Fibroblast of the aortic adventitia (primary cell): ENCODE measurements at places on chromosomes 1 and 21.

DNA sequence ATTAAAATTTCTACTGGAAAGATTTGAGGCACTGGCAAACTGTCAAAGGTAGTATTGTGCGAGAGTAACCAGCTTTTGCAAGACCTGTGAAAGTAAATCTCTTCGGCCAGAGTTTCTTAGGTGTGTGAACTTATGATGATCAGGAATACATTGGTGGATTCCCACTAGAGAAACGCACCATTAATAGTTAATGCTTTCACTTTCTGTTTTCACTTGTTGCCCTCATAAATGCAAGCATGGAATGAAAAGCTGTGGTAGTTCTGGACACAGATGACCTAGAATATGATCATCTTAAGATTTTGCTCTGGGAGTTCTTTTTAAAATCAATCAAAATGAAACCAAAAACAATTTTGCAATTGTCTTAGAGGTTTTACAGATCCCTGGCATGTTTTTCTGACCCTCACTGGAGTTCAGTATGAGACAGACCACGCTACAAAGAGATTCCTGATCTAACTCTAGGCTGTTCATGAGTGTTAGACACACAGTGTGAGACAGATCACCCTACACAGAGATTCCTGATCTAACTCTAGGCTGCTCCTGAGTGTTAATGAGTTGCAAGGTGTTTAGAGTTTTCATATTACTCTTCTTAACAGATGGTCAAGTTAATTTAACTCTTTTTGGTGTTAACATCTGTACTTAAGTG lies 98.8 kb downstream of the SDCCAG8 start:
- DNase-seq = peak; percentile 51

- DNase-seq = peak; percentile 29
Observed at GRCh38 chr1:187264995-187265602, 436.4 kb downstream of the PLA2G4A start.

GRCh38 chr1:161226320-161226711 lies 456 bp downstream of the TOMM40L start:
- no peak for DNase-seq

DNA sequence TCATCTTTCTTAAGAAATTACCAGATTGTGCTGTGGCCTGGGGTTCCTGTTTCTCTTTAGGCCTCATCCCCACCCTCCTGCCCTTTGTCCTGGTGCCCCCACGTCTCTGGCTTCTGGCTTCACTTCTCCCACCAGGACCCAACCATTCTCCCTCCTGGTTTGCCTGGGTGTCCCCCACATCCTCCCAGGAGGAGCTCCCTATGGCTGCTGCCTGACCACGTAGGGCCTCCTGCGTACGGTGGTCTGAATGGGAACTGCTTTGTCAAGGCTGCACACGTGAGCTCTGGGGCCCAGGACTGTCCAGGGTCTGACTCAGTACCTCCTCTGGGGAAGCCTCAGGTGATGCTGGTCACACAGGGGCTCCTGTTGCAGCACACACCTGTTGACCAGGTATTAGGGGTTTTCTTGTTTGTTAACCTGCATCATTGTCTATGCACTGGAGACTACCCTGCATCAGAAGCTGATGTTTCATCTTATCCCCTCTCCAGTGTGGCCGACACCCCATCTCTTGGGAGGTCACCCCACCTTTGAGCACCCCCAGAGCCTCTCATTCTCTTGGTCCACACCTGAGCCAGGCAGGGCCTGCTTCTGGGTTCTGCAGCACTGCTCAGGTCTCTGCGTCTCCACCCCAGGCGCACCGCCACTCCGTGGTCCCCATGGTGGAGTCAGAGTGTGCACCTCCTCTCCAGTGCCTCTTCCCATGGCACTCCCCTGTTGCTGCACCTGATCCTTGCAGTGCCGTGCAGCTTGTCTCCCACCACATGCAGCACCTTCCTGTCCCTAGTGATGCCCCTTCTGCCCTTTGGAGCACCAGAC lies 65.8 kb downstream of the S100B start:
- DNase-seq = no peak

- no peak for DNase-seq
Observed at GRCh38 chr1:2378956-2379732, 12.2 kb downstream of the MORN1 start.

DNA sequence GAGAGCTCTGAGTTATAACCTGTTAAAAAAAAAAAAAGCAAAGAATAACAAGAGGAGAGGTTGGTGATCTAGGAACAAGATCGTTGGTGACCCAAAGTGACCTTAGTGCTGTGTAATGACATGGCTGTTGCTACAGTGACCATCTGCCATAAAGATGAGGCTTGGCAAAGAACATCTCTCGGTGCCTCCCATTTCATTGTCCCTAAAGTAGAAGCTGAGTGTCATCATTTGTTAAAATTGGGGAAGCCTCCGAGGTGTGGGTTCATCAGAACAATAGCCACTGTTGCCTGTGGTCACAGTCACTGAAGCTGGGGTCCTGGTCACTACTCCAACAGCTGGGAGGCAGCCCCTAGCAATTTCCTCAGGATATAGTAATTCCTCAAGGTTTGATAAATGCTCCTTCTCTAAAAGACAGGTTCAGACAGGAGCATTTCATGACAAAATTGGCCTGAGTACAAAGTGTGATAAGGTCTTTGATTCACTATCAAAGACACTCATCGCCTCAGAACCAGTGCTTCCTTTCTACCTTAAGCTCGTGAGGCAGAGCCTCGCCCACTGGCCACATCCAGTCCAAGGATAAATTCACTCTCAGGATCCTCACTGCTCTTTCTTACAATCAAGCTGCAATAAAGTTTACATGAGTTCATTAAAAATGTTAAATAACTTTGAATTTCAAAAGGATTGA lies 81.9 kb upstream of the RGS2 start:
- DNase-seq = no peak

GRCh38 chr1:204340081-204340889 lies 19.4 kb downstream of the PLEKHA6 start:
- DNase-seq = no peak

- no peak for DNase-seq
Observed at GRCh38 chr1:202811296-202812175, 782 bp downstream of the PCAT6 start.

DNA sequence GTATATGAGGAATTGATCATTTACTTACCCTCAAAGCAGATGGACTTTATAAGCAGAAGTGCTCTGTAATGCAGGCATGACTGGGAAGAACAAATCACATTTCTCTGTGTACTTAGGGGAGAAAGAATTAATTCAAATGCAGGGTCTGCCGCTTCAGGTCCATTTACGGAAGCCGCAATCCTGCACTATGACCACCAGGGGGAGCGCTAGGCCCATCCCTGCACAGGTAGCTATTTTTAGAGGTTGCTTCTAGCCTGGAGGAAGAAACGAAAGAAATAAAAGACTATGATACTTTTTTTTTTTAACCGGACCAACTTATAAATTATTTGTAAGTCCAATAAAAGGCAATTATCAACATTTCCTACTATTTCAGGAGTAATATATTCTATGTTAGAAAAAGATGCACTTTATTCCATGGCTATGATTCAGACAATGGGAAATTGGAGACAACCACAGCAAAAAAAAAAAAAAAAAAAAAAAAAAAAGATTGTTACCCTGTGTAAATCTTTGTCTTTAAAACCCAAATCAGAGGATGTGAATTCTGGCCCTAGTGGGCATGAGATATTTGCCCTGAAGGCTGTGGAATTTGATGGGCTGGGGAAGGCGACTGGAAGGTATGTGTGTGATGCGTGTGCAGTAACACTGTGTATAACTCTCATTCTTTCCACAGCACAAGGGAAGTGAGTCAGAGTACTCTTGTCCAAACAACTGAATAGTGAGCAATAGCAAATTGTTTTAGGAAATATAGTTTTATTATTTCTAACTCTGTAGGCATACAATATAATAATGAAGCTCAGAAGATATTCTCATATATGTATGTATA lies 12.9 kb upstream of the FYB2 start:
- peak; percentile 97 for DNase-seq

- DNase-seq = no peak
Observed at GRCh38 chr1:10642403-10643080, 153.9 kb downstream of the CASZ1 start.

DNA sequence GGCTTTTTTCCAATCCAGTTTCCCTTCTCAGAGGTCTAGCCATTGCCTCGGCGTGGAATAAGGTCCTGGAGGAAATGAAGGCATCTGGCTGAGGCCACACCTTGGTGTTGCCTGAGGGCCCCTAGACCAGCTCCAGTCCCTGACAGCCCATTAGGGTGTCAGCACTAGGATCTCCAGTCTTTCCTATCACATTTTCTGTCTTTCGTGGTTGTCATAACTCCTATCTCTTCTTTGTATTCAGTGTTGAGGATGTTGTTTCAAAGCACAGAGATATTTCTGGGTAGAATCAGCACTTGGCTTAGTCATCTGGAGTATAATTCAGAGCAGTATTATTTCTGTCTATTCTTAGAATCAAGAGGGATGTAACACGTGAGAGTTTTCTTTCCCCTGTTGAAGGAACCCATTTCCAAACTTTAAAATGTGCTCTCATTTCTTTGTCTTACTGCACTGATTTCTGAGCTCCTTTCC lies 844.3 kb downstream of the KCNT2 start:
- DNase-seq = no peak

GRCh38 chr1:204565617-204566582 lies 49.7 kb downstream of the MDM4 start:
- peak; percentile 85 for DNase-seq

GRCh38 chr1:119544165-119544762 lies 37.3 kb downstream of the HSD3B1 start:
- DNase-seq = no peak

DNA sequence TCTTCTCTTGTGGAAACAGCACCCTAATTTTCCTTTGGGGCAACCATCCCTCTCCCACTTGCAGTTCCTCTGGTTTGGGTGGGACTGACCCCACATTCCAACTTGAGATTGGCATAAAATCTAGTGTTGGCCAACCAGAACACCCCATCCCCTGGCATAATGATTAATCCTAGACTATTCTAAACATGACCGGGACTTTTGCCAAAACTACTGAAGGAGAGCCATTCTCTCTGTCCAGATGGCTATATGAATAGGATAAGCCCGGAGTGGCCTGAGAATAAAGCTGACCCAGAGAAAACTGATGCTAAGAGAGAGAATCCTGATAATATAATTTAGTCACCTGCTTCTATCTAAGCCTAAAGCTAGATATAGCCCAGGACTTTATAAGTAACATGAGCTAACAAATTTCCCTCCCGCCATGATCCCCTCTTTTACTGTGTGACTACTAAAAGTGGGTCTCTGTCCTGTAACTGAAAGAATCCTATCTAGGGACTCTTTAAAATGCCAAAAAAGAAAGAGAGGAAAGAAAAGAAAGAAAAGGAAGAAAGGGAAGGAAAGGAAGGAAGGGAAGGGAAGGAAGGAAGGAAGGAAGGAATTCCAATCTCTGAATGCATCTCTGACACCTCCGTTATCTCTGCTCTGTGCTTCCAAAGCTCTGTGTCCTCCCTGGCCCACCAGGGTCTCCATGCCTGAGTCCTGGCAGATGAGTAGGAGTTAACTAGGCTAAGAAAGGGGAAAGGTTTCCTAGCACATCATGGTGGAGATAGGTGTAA lies 28.0 kb upstream of the NRDC start:
- peak; percentile 71 for DNase-seq

DNA sequence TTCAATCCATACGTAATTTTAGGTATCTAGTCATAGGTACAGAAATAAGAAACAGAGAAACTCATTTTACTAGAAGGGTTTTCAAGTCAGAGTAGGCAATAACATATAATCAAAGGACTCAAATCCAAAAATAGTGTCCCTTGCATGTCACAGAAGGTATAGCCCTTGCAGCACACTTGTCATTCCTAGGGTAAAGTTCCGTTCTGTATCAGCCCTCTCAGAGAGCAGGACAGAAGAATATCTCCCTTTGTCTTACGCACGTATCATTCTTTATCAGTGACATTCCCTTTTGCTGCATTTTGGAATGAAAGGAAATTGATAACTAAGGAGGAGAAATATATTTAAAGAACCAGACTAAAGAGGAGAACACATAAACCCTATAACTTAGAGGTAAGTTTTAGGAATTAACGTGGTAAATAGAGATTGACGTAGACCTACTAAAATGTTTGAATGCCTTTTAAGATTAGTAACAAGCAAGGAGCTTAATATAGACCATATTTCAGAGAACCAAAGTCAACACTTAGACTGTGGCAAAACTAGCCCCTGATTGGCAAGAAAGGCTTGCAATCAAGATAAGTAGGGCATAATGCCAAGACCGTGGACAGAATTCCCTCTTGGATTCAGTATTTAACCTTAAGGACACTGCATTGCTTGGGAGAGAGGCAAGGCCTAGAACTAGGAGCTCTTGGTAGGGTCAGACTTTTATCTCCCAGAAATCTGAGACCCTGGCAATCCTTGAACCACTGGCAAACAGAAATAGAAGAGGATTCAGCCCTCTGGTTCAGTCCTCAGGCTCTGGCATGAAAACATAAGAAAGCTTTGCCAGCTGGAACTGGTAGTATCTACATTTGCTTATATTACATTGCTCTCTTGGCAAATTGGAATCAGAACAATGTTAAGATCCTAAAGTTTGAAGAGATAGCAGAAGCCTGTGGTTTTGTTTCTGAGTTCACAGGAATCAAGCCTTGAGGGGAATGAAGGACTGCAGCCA lies 232.1 kb downstream of the ASTN1 start:
- peak; percentile 7 for DNase-seq

DNA sequence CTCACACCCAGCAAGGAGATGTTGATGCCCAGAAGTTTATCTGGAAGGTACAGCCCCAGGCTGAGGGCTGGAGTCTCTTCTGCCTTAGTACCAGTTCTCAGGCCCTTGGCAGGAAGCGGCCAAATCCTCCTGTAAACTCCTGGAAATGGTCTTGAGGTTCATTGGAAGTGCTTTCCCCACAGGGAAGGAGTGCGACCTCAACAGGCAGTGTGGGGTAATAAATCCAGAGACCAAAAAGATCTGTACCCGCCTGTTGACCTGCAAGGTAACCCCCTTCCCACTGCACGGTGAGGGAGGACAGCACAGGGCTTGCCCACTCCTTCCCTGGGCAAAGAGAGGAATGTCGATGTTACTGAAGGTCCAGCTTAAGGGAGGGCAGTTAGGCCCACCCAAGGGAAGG lies 4.5 kb downstream of the ATXN7L2 start:
- no peak for DNase-seq

- no peak for DNase-seq
Observed at GRCh38 chr21:28602546-28602945, 390.1 kb downstream of the LTN1 start.

GRCh38 chr1:29703596-29704370 lies 467.5 kb downstream of the PTPRU start:
- peak; percentile 62 for DNase-seq

DNA sequence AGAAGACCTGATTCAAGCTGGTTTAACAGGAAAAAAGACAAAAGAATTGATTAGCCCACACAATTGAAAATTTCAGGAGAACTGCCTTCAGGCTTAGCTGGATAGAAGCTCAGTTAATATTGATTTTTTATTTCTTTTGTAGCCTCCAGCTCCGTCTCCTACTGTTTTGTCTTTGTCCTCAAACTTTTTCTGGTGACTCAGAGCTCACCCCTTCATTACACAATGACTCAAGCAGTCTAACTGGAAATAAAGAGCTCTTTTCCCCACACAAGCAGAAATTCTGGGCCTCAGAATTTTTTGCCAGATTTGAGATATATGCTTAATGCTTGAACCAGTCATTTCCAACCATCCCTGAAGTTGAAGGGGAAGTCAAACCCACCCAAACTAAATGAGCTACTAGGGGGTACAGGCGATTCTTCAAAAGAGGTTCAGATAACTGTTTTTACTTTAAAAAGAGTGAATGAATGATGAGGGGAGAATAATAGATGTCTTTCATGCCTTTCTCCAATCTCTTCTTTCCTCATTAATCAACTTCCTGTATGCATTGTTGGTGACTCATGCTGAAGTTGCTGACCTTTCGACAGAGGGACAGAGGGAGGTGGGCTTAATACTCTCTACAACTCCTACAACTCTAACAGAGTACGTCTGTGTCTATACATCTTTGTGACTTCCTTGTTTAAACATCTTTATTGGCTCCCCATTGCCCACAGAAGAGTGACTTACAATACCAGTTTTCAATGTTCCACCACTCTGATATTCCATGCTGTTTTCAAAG lies 6.2 kb upstream of the ACP6 start:
- peak; percentile 54 for DNase-seq
